GM23248 (cell line): ENCODE measurements at places on chromosomes 7 and 10. TPM values are rescaled to one million over a fixed set of nuclear protein-coding genes. Genes with fewer than 3 reads are reported as not detected.

- DNase-seq = no peak
Measured at GRCh38 chr7:105101864-105102263, 87.9 kb downstream of the KMT2E start.

- peak; percentile 91 for DNase-seq
Measured at GRCh38 chr10:61779950-61780659, 117.4 kb downstream of the CABCOCO1 start.

GRCh38 chr7:12494687-12495024 lies 75.9 kb upstream of the SCIN start:
- DNase-seq = no peak

DNA sequence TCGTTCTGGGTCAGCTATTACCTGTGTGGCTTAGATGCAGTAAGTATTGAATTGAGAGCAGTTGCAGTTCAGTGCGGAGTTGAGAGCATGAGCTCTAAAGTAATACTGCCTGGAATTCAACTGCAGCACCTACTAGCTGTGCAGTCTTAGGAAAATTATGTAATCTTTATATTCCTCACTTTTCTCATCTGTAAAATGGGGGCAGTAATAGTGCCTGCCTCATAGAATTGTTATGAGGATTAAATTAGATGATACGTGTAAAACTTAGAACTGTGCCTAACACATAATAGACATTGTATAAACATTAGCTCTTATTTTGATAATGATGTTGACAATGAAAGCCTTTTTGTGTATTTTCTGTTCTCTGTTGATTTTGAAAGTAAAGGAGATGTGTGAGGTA lies 330.0 kb downstream of the GPR158 start:
- no peak for DNase-seq

DNA sequence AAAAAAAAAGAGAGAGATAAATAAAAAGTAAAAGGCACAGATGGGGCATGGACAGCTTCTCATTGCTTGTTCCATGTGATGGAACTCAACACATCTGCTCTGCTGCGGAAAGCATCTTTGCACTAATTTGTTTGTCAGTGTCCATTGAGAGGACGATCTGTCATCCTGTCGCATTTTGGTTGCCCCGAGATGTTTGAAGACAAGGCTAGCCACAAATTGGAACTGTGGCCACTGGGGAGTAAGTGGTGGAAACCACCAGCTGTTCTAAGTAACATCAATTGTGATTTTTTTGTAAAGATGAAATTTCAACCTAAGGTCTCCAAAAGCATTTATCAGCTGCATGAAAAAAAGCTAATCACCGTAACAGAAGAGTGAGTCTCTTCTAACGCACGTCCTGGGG lies 312.7 kb downstream of the ADARB2 start:
- no peak for DNase-seq

DNA sequence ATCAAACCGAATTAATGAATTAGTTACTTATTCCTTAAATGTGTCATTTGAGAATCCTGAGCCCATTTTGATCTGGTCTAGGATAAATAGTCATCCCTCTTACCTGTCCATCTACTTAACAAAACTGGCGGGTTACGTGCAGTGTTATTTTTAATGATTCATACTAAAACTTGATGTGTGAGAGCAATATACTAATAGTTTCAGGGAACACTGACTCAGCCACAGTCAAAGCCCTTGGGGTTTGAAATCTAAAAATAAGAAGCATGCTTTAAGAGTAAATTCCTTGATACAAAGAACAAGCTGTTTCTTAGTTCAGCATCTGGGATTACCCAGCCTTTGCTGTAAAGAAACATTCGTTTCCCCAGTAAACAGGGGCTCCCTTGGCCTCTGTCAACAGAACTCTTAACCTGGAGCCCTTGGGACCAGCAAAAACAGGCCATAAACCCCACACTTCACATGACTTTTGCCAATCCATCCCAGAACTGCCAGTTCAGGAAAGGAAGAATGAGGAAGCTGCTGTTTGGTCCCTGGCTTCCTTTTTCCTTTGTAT lies 370.6 kb upstream of the IGFBP3 start:
- DNase-seq = peak; percentile 92

DNA sequence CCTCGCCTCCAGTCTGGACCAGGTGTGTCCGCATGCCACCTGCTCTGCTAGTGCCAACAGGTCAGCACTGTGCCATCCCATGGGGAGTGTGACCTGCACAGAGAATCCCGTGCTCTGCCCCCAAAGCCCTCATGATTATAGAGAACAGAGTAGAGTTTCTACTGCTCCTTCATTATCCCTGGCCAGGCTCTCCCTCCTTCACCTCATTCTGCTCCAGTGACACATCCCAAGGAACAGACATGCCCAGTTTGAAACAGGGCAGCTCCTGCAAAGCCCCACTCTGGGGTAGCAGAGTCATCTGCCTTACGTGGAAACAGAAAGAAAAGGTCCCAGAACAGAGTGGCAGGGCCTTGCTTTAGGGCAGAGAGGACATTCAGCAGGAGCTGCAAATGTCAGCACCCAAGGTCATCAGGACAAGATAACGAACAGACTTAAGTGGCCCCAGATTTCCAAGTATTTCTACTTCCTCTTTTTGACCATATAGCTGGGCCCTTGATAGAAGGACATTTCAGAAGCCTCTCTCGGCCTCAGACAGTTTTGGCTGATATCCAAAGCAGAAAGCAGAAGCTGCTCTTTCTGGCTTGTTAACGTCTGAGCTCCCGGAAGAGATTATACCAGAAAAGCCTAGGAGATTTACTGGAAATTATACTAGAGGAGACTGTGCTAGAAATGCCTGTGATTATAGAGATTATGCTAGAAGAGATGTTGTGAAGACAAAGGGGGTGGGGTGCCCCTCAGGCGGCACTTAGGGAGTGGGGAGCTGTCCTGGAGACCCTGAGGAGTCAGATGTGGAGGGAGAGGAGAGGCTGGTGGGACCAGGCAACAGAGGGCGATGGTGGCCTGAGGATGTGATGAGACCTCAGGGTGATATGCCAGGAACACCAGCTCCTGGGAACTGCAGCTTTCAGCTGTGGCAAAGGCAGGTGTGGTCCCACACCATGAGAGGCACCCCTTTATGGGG lies 12.6 kb downstream of the TMEM176B start:
- DNase-seq = peak; percentile 18

DNA sequence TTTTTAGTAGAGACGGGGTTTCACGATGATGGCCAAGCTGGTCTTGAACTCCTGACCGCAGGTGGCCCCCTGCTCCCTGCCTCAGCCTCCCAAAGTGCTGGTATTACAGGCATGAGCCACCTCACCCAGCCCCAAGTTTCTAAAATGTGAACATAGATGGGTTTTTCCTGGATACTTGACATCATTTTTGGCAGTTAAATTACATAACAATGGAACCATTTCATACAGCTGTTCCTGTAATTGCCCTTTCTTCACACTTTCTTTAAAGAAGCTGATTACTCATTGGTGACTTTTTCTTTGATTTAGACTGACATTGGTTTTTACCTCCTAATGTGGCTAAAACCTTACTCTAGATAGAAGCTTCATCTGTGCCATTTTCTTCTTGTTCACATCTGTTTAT lies 5.9 kb downstream of the ZKSCAN1 start:
- DNase-seq = peak; percentile 45

GRCh38 chr10:34364253-34365037 lies 450.7 kb downstream of the PARD3 start:
- no peak for DNase-seq

The KCNMA1 gene
- 14.2 and 18.6 TPM in 2 replicates for total RNA-seq

The IL2RA gene
- total RNA-seq = not detected in 2 replicates

The SERPINE1 gene
- 1,900 and 2,000 TPM in 2 replicates for total RNA-seq

The PTF1A gene
- not detected in 2 replicates for total RNA-seq

The CPXM2 gene
- total RNA-seq = 19.8 and 21.2 TPM in 2 replicates

The MYH16 gene
- not detected in 2 replicates for total RNA-seq
